ENCODE measurements at places on chromosomes 7 and 10. TPM values are rescaled to one million over a fixed set of nuclear protein-coding genes. Genes with fewer than 3 reads are reported as not detected.

The CCZ1B gene
- 60.1 TPM for total RNA-seq

The PSD gene
- total RNA-seq: 0.11 TPM

The INHBA gene
- total RNA-seq: 4.2 TPM

The CD36 gene
- total RNA-seq: 217 TPM

The INSYN2A gene
- total RNA-seq: not detected

The KCNH2 gene
- not detected for total RNA-seq

The ELFN1 gene
- total RNA-seq: 0.77 TPM
